ENCODE measurements at places on chromosomes 1 and 21.

GRCh38 chr1:33094971-33095604, 14.1 kb downstream of the AZIN2 start:
- DNase-seq: peak; percentile 80

- DNase-seq: no peak
These were observed 257.2 kb upstream of the AJAP1 start for GRCh38 chr1:4397196-4397595.

DNA sequence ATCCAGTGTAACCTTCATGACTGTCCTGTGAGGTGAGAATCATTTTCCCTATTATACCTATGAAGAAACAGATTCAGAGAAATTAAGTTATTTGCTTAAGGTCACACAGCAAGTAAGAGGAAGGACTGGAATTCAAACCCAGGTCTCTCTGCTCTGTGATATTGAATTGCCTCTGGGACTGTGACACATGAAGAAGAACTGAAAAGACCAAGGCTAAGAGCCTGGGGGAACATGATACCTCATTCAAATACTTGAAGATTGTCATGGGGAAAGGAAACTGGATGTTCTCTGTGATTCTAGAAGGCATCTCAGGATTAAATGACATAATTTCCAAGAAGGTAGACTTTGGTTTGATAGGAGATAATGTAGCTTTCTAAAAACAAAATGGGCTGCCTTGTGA, 3.6 kb downstream of the WDTC1 start:
- no peak for DNase-seq

DNA sequence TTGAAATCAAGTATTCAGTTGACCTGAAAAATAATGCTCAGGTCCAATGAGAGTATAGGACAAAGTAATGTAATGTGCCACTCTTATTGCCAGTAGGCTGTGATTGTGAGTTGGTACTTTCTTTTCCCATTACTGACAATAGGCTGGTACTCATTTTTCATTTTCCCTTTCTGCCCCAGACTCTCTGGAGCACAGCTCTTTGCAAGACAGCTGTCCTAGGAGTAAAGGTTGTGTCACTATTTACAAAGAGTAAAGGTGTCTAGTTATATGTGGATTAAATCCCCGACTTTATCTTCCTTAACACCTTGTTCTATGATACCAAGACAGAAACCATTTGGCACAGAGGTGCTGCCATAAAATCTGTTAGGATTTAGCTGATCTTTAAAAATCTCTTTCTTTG, 32.3 kb upstream of the RASAL2 start:
- no peak for DNase-seq

DNA sequence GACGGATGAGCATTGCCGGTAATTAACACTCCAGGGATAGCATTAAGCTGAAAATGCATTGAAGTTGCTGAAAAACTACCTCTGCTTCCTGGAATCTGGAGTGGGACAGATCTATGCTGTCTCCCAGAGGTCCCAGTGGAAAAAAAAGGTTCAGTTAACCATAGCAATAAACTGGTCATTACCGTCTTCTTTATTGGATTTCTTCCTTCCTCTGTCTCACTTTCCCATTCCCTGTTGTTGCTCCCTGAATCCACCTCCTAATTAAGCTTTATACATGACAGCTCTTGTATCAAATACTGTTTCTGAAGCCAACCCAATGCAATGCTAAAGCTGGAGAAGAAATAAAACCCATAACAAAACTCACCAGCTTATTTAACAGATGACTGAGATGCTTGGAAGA, 1805.9 kb downstream of the NCAM2 start:
- DNase-seq: no peak

GRCh38 chr1:38598118-38598517, 261.5 kb downstream of the RRAGC start:
- no peak for DNase-seq

DNA sequence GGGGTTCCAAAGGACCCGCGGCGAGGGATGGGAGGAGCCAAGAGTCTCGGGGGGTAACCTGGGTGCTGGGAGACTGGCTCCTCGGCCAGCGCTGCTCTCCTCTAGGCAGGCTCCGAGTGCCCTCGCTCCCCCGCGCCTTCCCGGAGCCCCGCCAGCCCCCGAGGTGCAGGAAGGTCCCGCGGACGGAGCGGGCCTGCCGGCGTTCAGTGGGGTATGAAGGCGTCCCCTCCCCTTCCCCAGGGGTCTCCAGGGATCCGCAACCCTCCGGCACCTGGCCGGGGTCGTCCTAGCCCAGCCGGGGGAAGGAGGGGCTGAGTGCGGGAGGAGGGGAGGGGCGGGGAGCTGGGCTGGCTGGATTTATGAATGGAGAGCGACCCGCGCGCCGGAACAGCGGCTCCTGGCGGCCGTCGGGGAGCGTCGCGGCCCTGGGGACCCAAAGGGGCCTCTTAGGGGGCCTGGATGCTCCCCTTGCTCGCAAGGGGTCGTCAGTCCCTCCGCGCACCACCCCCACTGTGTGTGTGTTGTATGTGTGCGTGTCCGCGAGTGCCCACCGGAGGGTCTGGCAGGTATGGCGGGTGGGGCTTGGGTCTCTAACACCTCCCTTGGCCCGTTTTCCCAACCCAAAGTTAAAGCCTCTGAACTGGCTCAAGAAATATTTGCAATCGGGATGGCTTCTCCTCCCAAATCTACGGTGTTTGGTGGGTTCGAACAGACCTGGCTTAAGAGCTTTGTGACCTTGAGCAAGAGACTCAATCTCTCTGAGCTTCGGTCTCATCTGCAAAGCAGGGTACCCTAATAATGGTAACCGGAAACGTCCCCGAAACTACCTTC, 642 bp downstream of the HCRTR1 start:
- peak; percentile 26 for DNase-seq

DNA sequence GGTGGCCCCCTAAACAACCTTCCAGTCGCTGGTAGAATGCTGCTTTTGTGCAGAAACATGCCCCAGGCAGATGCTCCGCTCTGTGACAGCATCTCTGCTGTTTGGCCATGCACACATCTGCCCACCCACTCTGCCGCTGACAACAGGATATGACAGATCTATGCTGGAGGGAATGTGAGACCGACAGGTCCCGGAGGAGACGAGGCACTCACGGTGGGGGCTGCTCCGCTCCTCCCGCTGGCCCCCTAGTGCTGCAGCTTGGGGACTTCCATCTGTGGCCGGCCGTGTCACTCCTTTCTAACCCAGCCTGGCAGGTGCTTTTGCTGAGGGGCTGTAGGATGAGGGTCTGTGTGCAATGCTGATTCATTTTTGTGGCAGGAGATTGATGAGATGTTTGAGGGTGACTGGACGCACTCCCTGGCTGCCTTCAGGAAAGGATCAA, 49.1 kb upstream of the DMRTB1 start:
- peak; percentile 56 for DNase-seq

DNA sequence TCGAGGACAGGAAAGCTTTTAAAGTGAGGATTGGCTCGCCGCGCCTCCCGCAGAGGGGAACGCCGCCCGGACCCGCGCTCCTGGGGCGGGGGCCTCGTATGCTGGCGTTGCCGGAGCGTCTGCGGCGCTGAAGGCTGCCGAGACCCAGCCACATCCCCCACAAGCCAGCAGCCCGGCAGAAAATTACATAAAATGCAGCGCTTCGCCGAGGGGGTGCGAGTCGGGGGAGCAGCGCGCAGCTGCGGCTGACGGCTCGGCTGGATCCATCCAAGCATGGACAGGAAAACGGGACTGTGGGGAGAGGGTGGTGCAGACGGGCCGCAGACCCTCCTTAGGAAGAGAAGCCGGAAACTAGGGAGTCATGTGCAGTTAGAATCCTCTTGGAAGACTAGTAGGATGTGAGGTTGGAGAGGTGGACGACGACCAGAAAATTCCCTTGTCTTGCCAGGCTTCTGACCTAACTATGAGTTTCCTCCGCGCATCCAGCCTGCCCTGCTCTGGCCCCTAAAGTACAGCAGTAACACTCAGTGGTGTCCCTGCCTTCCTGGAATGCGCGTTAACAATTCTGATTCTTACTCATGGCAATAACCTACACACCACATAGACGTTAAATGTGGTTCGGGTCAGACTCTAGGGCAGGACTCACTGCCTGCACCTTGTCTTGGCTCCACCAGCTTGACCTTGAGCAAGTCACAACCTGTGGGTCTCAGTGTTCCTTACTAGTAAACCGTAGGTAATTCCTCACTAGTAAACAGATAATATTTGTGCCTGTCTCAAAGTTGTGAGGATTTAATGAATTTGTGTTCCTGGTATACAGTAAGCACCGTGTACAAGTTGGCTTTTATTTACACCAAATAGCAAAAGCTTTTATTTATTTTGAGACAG, 953 bp upstream of the BRWD1 start:
- peak; percentile 78 for DNase-seq

DNA sequence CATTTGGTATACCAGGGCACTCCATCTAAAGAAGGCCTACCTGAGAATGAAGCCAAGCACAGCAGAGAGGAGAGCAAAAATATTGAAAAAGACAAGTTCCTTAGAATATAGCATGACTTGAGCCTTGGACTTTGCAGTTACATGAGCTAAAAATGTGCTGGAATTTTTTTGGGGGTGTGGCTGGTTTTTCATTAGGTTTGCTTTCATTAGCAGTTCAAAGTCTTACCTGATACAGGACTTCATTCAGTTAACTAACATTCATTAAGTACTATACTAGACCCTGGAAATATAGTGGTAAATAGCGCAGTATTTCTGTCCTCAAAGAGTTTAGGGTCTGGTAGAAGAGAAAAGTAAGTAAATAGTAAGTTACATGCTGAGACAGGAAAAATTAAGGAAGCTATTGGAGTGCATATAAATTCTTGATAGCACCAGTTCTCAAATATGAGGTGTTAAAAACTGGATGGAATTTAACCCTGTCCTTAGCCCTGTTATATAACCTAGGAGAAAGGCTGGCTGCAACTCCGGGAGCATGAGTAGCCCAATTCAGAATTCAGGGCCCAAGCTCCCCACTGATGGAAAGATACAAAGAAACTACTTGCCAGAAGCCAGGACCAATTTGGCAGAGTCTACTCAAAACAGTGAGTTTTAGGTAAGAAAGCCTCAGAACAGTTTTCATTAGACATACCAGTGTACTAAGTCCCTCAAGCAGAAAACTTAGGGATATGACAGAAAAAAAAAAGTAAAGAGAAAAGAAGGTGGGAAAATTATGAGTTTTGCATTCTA, 3.1 kb upstream of the DOCK7 start:
- DNase-seq: no peak

- DNase-seq: peak; percentile 36
These were observed 7.1 kb downstream of the GLIS1 start for GRCh38 chr1:53731779-53732305.

DNA sequence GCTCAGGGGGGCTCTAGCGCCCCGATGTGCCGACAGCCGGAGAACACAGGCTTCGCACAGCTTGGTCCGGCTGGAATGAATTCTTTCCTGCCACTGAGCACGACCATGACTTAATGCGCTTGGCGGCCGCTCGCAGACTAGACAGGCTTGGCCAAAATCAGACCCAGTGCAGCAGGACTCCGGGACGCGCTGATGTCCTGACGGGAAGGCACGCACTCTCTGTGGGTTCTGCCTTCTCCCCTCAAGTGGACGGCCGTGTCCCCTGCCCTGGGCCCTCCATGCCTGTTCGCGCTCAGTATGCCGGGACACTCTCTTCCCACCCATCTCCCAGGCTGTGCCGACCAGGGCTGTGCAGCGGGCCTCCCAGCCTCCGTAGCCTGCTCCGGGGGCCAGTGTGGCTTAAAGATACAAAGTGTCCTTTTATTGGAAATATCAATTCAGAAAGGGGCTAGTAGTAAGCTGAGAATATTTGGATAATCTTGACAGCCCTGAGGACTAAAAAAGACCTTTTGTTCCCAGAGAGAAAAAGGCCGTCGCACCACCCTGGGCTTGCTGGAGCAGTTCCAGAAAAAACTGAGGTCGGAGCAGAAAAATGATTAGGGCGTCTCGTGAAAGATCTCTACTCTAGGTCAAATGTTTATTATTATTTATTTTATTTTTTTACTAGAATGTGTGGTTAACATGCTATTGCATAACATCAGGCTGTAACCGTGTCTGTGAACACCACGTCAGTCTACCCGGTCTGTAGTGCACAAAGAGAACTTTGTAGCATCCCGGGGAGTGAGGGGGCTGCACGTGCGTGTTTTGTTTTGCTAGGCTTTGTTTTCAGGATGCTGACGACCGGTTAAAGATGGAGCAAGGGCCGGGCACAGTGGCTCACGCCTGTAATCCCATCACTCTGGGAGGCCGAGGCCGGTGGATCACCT, 88.1 kb upstream of the ARHGEF16 start:
- peak; percentile 38 for DNase-seq

GRCh38 chr1:19815801-19816736, 986 bp upstream of the RNF186 start:
- no peak for DNase-seq

DNA sequence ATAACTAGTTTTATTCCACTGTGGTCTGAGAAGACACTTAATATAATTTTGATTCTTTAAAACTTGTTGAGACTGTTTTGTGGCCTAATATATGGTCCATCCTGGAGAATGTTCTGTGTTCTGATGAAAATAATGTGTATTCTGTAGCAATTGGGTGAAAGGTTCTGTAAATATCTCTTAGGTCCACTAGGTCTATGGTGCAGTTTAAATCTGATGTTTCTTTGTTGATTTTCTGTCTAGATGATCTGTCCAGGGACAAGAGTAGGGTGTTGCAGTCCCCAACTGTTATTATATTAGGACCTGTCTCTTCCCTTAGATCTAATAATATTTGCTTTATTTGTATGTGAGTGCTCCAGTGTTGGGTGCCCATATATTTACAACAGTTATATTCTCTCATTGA, 33.9 kb upstream of the PM20D1 start:
- DNase-seq: no peak
